NCI-H1105 treated with DMSO at 0.1 percent for 48 hours (cell line): ENCODE measurements at places on chromosomes 12 and 14.
A peak's percentile ranks its signal among the peaks of the same experiment; 100 is the strongest.

- no peak for DNase-seq
These were observed 218.1 kb upstream of the RTL1 start for GRCh38 chr14:101121508-101122139.

DNA sequence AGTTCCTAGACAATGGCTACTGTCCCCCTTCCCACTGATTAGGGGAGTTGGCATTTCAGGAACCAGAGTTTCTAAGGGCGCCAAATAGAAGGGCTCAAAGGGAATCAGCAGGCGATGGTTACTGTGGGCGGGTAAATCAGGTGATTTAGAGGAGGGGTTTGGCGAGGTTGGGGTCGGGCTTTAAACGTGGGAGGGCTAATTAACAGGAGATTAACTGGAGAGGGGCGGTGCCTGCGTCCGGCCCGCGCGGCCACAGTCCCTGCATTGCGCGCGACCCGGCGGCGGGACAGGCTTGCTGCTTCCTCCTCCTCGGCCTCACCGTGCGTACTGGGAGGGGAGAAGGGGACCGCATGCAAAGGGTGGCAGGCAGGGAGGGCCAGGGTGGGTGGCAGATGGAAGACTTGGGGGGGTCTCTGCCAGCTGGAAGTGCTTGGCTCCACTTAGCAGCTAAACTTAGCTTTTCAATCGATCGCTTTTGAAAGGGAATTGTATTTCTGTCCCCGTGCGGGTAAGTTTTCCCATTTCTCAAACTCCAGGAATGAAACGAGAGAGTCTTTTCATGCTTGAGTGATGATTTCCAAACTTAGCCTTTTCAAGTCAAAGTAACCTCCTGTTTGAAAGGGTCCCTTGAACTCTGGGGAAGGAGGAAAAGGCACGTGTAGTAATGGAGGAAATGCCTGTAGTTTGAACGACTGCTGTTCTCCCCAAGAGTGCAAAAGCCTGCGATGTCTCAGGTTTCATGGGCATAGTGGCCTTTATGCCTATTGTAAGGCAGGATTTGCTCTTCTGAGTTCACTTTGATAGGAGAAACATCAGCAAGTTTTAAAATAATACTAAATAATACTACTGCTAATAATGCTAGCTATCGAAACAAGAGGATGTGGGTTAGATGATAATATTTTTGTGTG is at the start of gene MGST1:
Gene MGST1 (plus strand): TSS at position 255 of the 908 bp plus-strand sequence. CDS start 6,608 bp downstream, outside the sequence.
- peak; percentile 47 for DNase-seq

DNA sequence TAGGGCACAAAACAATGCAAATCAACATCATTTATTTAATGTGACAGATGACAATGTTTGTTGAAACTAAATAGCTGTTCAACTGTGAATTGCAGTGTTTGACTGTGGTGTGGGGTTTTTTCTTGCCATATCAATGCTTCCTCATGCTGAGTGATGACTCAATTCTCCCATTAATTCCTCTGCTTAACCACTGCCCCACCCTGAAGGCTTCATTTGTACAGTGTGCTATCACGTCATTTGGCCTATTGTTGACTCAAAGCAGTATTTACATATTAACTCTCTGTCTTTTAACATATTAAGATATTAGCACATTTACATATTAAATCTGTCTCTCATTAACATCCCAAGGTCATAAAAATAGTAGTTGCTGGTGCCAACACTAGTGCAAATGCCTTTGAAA is 164.8 kb upstream of the NRXN3 start:
- no peak for DNase-seq

- DNase-seq, result no peak
These were observed 5.3 kb downstream of the ARHGEF25 start for GRCh38 chr12:57616383-57617101.

- DNase-seq, result no peak
These were observed 91.5 kb upstream of the ZFP36L1 start for GRCh38 chr14:68884031-68885030.

DNA sequence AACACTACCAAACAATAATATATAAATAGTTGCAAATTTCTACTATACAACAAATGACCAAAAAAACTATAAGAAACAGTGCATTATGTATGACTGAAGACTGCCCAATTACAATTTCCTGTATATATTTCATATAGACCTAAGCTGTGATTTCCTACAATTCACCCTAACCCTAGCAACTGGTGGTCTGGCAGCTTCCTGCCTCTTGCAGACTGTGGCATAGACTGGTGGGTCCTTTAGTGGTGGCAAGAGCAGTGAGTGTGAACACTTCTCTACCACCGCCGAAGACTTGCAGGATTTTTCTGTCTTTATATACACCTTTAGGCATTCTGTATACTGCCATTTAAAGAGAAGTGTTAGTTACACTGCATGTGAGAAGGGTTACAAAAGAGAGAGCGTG is 43.6 kb upstream of the CMAS start:
- no peak for DNase-seq

- no peak for DNase-seq
These were observed 11.1 kb upstream of the RERGL start for GRCh38 chr12:18101043-18101442.

DNA sequence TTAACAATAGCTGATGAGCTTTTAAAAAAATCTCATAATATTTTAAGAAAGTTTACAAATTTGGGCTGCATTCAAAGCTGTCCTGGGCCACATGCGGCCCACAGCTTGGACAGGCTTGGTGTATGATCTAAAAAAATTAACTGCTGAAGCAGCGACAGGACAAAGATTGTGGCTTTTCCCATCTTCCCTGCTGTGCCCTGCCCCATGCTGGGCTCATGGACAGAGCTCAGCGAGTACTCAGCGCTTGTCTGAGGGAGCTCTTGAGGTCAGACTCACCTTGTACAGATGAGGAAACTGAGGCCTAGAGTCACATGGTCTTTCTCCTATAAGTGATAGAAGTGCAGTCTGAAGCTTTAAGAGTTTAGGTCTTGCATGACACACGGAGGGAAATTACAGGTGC is 15.0 kb downstream of the EVL start:
- DNase-seq, result no peak

DNA sequence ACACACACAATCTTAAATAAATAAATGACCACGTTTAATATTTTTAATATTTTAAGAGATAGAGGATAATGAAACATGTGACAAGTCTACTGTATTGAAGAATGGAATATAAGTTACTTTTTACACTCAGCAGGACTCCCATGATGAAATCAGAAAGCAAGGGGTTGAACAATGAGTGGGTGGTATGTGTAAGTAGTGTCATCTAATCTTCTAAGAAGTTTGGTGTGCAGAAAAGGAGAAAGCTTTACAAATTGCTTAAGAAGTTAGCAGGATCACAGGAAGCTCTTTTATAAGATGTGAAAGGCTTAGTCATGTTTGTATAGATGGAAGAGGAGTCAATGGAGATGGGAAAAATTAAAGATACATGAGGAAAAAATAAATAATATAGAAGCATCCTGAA is 47.8 kb downstream of the SLC15A5 start:
- no peak for DNase-seq

GRCh38 chr14:69694730-69695281 is 72.1 kb upstream of the SRSF5 start:
- DNase-seq, result no peak

GRCh38 chr12:78308701-78309100 is 478.0 kb downstream of the NAV3 start:
- no peak for DNase-seq

DNA sequence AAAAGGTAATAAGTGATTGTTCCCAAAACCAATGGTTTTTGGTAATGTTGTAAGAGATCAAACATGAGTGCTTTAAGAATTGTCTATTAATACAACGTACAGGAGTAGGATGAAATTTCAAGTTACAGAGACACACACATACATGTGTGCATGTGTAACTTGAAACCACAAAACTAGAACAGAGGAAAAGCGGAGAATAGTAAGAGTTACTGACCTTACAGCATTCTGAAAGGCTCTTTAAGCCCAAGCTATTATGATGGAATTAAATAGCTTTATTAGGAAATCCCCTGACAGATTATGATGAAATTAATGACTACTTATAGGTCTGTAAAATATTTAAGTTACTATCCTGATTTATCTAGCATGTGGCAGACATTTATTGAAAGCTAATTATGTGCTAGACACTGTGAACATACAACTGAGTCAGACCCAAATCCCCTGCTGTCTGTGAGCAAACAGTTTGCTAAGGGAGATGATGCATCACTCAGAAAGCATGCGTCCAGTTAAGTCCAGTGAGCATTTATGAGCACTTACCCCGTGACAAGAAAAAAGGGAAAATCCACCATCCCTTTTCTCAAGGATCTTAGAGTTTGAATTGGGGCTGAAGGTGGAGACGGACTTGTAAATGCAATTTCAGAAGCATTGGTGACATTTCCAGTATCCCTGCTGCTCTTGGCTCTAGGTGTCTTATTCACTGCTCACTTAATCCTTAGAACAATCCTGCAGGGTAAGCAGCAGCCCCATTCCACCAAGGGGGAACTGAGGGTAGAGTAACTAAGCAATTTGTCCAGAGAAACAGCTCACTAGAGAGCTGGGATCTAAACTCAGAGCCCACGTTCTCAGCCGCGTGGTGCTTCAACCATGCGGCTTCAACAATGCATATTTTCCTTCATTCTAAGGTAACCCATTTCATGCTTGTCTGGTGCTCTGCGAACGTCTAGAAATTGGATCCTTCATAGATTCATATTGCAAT is 117.4 kb downstream of the EML1 start:
- DNase-seq, result no peak

- no peak for DNase-seq
These were observed 4.5 kb downstream of the USP15 start for GRCh38 chr12:62264706-62265105.

- DNase-seq, result no peak
These were observed 4.9 kb downstream of the AACS start for GRCh38 chr12:125070112-125070511.

DNA sequence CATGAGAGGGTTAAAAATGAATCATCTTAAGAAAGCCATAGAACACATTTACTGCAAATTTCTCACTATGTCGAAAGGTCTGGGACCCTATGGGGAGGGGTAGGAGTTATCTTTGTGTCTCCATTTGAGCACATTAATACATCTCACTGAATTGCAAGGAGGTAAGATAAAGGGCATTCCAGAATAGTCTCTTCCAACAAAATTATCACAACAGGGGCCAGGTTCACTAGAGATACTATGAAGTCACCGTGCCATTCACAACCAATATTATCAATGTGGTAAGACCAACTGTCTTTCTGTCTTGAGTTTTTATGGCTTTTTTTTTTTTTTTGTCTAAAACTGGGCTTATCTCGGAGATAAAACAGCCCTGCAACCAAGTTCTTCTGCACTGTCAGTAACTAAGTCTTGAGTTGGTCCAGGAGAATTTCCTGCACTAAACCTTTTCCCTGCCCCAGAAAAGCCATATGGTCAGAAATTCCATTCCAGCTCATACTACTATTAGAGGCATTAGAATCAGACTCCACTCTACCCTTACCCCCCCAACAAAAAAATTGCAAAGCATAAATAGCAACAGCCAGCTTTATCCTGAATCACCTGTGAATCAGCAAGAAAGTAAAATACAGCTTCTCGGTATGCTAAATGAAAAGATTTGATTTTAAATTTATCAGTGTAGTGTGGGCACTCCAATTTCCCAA is 79.7 kb downstream of the PTPRR start:
- no peak for DNase-seq

DNA sequence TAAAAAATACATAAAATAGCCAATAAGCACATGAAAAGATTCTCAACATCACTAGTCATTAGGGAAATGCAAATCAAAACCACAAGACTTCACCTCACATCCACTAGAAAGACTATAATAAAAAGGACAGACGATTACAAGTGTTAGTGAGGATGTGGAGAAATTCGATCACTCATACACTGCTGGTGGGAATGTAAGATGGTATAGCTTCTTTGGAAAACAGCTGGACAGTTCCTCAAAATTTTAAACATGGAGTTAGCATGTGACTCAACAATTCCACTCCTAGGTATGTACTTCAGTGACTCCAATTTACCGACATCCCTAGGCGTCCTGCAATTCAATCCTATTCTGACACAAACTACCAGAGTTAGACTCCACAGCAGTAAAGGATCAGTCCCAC is 13.7 kb downstream of the TRIM9 start:
- DNase-seq, result no peak

- no peak for DNase-seq
These were observed 20.2 kb upstream of the SSTR1 start for GRCh38 chr14:38187528-38187927.

- DNase-seq, result no peak
These were observed 12.0 kb downstream of the GALNT9 start for GRCh38 chr12:132317233-132317938.

DNA sequence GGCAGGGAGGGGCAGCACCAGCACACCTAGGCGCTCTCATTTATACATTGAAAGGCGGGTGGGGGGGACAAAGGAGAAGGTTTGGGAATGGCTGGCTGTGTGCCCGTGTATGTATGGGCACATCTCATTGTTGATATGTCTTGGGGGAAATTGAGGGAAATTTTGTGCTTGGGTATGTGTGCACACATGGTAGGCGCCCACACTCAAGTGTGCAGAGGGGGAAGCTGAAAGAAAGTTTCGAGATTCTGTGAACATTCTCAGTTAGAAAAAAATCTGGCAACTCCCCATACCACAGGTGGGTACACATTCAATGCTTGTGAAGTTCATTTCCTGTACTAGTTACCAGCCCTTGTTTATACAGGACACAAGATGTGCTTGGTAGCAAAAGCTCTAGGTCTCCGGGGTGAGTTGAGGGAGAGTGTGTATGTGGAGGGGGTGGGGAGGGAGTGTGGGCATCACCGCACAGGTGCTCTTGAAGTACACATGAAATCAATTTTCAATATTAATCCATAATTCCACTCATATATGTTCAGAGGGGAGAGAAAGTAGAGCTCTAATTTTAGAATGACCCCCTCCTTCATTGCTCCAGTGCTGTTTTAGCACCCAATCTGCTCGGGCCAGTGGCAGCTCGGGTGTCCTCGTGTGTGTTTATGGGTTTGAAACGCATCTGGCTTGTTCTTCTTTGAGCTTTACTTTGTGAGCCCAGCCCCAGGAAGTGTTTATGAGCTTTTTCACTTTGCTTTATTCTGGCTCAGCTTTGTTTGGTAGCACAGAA is 286.0 kb downstream of the ZFP36L1 start:
- no peak for DNase-seq

DNA sequence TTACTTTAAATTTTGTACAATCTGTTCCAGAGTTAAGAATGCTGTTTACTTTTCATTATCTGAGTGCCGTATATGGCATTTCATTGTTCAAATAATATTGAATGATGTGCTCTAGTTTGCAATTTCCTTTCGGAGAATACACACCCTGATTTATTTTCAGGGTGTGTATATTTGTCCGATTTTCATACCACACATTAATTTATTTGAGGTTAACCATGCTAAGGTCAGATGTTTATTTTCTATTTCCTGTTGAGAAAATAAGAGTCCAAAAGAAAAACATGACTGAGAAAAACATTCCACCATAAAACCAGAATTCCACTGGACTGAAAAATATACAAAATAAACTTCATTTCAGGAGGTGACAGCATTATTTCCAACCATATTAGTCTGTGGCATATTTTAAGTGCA is 64.2 kb upstream of the OVCH1 start:
- no peak for DNase-seq

DNA sequence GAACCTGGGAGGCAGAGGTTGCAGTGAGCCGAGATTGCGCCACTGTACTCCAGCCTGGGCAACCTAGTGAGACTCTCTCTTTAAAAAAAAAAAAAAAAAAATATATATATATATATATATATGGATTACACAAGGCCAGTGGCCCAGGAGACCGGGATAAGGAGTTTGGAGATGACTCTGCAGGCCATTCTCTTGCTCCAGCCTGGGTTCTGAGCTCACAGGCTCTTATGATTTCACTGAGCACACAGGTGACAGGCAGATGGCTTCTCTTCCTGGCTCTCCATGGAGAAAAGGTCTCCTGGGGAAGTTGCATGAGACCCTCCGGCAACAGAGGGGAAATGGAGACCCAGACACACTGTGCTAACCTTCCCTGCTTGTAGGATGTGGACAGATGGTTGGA is 98.7 kb upstream of the VASH1 start:
- DNase-seq, result no peak
